Activated CD8-positive, alpha-beta memory T cell treated with anti-CD3 and anti-CD28 coated beads for 24 hours (primary cell): ENCODE measurements at places on chromosomes 2 and 18.

DNA sequence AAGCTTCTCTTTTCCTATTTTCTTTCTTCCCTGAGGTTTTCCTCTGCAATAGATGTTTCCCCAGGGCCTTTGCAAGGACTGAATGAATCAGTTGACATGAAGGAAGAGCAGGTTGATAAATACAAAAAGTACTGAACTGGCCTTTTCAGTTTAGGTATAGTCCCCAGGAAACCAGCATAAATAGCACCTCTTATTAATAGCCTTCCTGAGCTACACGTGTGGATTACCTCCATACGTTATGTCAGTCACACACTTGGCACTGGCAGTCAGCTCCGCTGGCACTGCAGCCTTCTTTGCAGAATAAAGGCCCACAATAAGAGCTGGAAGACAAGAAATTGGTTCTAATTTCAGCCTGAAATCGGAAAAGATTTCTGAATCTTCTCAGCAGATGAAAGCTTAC lies 60.7 kb downstream of the KCTD18 start:
- DNase-seq: no peak

- no peak for DNase-seq
These were observed 269.5 kb downstream of the NEDD4L start for GRCh38 chr18:58313491-58314032.

GRCh38 chr18:23301972-23302371 lies 151.1 kb upstream of the RIOK3 start:
- no peak for DNase-seq

DNA sequence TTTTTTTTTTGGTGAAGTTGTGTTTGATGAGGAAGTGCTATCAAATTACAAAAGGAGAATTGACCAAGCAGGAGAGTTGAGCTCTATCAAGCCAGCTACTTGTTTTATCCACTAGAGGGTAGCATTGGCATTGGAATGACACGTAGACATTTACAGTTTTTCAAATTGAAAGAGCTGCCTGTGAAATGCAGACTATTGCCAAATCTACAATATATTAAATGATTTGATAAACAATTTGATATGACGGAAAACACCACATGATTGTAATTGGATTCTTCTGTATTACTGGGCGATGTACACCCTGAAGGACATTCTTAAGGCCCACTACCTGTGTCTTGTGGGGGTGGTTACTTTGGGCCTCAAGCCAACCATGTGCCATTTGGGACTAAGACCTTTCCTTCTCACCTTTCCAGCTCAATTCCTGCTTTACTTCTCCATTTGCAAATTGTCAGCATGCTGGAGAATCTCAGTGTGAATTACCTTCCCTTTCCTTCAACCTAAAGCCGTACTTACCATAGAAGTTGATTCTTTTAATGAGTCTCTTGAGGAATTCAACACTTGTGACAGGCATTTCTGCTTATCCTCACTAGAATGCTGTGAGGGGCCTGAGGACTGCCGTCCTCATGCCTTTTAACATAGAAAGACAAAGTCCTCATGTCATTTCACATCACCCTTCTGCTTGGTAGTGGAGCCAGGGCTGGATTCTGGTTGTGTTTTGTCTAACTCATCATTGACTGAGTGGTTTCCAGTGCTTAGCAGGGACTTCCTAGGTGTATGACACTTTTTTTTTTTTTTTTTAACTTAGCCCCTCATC lies 134.8 kb upstream of the THUMPD2 start:
- no peak for DNase-seq

GRCh38 chr2:75596784-75597183 lies 36.0 kb upstream of the EVA1A start:
- no peak for DNase-seq

DNA sequence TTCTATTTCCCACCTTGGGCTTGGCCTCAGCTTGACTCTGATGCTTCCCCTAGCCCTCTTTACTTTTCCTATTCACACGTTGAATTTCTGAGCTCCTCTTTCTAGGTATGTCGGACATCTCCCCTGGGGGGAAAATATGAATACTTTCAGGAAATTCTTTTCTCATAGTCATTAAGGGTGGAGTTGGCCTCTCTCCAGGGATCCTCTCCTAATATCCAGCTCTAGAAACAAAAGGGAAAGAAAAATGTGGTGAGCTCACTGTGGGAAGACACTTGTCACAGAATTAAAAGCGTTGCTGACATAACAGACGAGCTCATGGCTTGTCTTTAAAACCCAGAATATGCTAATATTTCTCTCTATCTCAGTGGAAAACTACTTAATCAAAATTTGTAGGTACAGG lies 132.7 kb upstream of the MEX3C start:
- DNase-seq: no peak

- no peak for DNase-seq
These were observed 116.5 kb downstream of the PXDN start for GRCh38 chr2:1627628-1628381.

- DNase-seq: no peak
These were observed 730.6 kb downstream of the GALR1 start for GRCh38 chr18:77980275-77980674.

GRCh38 chr2:10495311-10495987 lies 47.3 kb upstream of the ODC1 start:
- DNase-seq: peak; percentile 55

DNA sequence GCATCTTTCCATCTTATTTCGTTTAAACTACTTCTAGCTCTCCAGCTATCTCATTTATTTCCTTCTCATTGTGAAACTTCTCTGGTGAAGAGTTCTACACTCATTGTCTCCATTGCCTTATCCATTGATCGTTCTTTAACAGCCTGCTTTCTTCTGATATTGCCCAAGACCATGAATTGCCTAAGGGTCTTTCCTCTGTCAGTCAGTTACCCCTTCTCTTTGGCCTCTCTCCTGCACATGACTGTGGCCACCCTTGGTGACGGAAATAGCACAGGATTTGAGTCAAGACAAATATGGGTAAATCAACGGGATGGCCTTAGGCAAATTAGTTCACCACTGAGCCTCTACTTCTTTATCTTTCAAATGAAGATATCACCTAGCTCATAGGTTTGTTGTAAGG lies 26.6 kb downstream of the NHEJ1 start:
- DNase-seq: no peak

GRCh38 chr2:16325016-16325975 lies 340.3 kb downstream of the CYRIA start:
- DNase-seq: no peak

DNA sequence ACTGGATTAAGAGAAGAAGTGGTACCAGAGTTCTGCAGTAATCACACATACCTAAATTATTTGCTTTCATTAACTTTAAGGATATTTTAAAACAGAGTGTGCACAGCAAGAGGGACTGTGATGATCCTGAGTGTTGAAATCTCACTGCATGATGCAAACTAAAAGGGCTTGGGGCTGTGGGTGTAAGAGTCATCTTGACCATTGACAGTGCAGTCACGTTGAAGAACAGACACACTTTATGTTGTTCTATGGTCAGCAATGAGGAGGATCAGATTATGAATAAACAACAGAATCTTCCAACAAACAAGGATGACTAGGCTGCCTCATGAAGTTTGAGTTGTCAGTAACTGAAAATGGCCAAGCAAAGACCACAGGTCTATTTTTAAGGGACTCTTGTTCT lies 87.2 kb upstream of the GALNT5 start:
- no peak for DNase-seq

GRCh38 chr2:218981390-218981880 lies 3.5 kb downstream of the FEV start:
- peak; percentile 66 for DNase-seq

DNA sequence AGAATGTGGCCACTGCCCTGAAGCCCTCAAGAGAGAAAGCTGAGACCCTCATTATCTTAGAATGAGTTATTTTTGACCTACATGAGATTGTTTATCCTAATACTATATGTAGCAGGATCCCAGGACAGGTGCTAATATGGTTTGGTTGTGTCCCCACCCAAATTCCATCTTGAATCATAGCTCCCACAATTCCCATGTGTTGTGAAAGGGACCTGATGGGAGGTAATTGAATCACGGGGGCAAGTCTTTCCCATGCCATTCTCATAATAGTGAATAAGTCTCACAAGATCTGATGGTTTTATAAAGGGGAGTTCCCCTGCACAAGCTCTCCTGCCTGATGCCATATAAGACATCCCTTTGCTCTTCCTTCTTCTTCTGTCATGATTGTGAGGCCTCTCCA lies 76.8 kb downstream of the CCBE1 start:
- DNase-seq: no peak

- no peak for DNase-seq
These were observed 120.6 kb downstream of the CAPN13 start for GRCh38 chr2:30686669-30687068.

GRCh38 chr2:25617948-25618646 lies 55.3 kb downstream of the DTNB start:
- no peak for DNase-seq

- peak; percentile 67 for DNase-seq
These were observed 48.7 kb downstream of the IL1RL2 start for GRCh38 chr2:102235491-102235890.

- no peak for DNase-seq
These were observed 51.0 kb upstream of the PGAP1 start for GRCh38 chr2:196977507-196977906.

GRCh38 chr2:203489531-203489930 lies 45.6 kb downstream of the RAPH1 start:
- no peak for DNase-seq

DNA sequence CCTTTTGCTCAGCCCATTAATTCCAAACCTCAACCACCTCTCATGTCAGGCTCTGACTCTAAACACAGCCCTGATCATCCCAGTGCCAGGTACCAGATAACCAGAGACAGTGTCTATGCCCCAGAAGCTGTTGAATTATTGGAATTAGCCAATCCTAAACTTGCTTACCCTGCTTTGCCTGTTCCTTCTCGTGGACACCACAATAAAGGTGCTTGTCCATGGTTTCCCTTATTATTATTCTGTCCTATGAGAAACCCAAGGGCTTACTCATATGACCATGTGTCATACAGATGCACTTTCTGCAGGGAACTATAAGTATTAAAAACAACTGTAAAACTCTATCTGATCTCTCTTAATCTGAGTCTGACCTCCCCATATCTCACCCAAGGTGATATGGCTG lies 2193.8 kb upstream of the PIK3C3 start:
- no peak for DNase-seq

- DNase-seq: no peak
These were observed 73.4 kb upstream of the TMEM18 start for GRCh38 chr2:750628-751027.

- DNase-seq: no peak
These were observed 11.7 kb downstream of the CABLES1 start for GRCh38 chr18:23146861-23147469.

- no peak for DNase-seq
These were observed 33.2 kb downstream of the LAMA1 start for GRCh38 chr18:7084080-7085065.

DNA sequence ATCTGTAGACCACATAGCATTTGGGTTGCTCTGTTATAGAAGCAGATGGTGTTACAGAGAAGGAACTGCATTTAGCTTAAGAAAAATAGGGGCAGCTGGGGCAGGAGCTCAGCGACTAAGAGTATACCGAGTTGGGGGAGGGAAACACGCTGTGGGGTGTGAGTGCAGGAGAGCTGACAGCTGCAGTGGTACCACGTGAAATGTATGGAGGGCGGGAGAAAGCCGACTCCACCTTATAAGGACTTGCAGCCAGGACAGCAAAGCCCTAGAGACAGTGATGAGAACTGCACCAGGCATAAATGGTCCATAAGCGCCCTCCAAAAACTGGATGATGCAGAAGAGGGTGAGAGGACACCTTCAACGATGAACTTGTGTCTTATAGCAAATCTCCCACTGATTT lies 237.6 kb downstream of the PRKCE start:
- DNase-seq: no peak

DNA sequence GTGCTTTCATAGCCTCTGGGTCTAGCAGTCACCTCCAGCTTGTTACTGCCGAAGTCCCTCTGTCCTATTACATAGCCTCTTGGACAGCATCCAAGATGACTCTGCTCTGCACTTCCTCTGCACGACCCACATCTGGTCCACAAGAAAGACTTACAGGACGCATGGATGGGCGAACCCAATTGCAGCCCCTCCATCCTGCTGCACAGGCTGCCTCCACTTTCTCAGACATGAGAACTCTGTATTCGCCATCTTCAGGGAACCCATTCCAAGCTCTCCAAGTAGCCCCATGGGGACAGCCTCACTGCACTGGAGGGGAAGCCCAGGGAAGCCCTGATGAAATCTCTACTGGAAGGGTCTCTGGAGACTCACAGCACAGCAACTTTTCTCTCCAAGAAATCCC lies 172.1 kb downstream of the GFPT1 start:
- no peak for DNase-seq

- DNase-seq: no peak
These were observed 13.5 kb upstream of the DOK6 start for GRCh38 chr18:69387186-69387585.

GRCh38 chr18:8749492-8749891 lies 44.1 kb downstream of the MTCL1 start:
- DNase-seq: no peak
